Fibroblast of pulmonary artery (primary cell): ENCODE measurements at places on chromosomes 13 and 19.
A peak's percentile ranks its signal among the peaks of the same experiment; 100 is the strongest.

DNA sequence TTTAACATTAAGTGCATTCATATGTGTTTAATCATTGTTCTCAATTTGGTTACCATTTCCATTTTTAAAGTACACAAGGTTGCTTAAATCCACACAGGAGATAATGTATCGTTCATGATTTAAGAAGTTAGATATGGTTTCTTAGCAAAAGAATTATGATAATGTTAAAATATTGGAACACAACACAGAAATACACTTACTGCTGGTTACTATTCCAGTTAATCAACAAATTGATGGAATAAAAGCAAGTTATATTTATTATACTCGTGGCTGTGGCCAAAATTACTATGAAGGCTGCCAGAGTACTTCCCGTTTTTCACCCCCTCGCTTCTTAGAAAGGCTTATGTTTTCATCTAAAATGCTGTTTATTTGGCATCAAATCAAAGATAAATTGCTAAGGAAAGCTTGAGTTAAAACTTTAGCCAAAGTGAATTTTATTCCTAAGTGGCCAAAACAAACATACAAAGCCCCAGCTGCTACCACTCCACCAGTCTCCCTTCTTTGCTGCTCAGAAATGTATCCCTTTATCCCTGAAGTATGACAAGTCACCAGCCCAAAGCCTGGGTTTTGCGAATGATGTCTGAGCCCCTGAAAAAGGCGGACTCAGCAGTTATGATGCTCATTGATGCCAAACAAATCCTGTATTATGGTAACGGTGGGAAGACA, 27.7 kb downstream of the LCP1 start:
- no peak for DNase-seq

DNA sequence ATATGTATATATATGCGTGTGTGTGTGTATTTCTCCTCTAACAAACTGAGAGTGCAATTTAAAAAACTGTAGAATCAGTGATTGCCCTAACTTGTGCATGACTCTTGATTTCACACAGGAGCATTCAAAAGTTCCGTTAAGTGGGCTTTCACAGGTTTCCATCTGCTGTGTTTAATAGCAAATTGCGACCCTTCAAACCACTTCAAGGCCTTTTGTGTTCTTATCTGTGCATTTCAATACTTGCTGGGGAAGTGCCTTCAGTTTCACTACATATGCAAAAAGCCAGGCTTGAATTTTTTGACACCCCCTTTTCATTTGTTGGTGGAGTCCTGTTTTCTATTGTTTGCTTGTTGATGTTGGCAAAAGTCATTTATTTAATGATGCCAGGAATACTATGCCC, 158.0 kb downstream of the TM9SF2 start:
- no peak for DNase-seq

DNA sequence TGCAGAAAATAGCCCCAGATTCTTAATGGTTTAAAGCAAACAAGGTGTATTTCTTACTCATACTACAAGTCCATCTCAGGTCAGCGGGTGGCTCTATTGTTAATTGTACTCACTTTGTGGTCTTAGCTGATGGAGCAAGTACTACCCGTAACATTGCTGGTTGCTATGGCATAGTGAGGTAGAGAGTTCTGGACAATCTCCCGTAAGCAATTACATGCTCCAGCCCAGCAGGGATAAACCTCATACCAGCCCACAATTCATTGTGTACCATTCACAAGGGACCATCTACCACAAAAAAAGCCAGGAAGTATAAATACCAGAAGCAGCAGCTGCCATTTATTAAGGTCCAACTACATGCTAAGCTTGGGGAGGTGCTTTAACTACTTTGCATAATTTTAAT, 167.1 kb downstream of the PCDH9 start:
- DNase-seq = no peak

DNA sequence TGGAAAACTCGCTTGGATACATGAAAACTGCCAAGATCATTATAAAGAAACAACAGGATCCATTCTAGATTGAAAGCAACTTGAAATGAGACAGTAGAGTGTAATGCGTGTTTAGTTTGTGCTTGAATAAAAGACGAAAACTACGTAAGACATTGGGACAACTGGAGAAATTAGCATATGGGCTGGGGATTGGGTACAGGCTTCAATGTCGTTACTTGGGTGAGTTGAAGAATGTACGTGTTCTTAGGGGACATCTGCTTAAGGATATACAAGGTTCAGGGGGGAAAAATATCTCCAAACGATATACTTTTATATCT, 471 bp upstream of the ERVK3-1 start:
- no peak for DNase-seq

DNA sequence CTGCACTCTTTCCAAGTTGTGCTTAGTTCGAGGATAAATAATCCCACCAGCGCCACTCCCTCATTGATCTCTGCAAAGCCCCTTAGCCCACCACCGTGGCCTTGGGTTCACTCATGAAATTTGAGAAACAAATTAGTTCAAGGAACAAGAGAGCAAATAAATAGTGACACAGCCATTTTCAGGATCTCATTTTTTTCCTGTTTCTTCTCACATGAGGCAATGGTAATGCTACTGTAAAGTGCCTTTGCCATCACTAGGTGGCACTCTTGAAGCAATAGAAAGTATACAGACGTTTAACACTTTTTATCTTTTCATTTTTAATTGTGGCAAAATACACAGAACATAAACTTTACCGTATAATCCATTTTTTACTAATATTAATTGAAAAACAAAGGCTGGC, 76.8 kb upstream of the ZNF835 start:
- peak; percentile 7 for DNase-seq

DNA sequence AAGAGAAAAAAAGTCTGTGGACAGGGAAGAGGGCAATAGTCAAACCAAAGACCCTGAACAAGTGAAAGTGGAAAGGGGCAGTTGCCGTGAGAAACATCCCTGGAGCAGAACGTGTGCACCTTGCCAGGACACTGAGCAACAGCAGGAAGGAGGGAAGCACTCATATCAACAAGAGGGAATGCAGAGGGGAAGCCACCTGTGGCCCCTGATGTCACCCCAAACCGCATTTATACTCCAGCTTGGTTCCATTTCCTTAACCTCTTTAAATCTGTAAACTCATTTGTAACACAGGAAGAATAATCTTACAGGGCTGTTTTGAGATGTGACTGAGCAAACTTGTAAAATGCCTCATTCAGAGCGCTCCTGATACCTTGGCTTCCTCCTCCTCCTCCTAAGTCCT, 698.8 kb downstream of the DIAPH3 start:
- no peak for DNase-seq

GRCh38 chr19:31214086-31214485, 135.2 kb downstream of the TSHZ3 start:
- peak; percentile 99 for DNase-seq

DNA sequence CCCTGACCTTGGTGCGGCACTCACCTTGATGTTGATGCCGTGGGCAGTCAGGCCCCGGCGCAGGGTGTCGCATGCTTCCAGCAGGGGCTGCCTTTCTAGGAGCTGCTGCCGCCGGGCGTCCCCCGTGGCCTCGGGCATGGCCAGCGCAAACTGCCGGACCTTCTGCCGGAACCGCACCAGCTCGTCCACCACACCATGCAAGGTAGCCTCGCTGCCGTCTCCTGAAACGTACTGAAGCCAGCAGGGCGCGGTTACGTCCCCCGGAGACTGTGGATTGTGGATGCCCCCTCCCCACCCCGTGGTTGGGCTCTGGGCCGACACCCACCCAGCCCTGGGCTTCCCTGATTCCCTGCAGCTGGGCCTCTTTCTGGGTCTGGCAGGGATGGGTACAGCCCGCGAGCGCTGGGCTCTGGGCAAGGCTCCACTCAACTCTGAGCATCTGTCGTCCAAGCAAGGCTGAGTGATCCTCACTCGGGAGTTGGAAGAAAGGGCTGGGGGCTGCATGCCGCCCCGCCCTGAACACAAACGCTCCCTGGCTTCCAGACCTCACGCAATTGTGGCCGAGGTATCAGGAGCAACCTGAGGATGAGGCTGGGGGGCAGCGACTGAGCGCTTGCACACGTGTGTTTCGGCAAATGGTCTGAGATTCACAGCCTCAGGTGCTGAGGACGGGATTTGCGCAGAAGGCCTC, 27.1 kb downstream of the NAXD start:
- DNase-seq = no peak

DNA sequence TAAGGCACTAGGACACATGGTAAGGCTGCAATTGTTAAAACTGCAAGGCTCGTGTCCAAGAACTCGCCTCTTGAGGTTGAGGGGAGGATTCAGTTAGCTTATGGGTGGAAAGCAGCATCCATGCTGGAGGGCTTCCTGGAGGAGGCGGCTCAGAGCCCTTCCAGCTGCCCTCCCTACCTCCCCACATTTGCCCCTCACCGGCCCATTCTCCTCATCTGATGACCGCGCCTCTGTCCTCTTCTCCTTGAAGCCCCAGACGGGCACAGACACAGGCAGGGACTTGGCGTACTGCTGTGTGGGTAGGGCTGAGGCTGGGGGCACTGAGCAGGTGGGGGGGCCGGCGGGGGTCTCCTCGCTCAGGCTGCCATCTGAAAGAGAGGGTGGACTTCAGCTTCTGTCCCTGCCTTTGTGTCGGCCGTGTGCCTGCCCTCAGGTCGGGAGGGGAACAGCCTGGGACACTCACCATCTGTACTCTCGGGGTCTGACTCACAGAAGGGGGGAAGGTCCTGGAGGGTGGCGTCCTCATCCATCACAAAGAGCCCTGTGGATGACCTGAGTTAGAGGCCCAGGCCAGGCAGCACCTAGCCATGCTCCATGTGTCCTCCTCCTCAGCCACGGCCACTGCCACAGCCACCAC, 4.1 kb upstream of the PNKP start:
- no peak for DNase-seq

DNA sequence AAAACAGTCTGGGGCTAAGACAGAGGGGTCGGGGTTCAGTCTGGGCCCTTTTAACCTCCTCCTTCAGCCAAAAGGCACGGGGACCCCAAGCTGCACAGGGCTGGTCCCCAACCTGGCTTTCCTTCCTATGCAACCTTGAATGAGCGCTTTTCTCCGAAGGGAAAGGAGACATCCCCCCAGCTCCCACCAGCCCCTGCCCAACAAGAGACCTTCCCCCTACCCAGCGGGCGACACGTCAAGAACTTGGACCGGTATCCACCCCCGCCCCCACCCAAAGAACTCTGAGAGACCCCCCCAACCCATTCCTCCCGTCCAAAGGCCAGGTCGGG, 35.0 kb upstream of the NANOS3 start:
- no peak for DNase-seq

DNA sequence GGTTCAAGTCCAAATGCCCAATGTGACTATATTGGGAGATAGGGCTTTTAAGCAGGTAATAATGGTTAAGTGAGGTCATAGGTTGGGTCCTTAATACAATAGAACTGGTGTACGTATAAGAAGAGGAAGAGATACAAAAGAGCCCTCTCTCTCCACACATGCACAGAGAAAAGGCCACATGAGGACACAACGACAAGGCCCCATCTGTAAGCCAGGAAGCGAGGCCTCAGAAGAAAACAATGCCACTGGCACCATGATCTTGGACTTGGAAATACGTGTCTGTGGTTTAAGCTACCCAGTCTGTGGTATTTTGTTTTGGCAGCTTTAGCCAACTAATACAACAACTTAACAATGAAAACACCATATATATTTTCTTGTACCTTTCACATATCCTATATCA, 23.4 kb upstream of the RFC3 start:
- DNase-seq = peak; percentile 33

GRCh38 chr13:97554496-97554895, 120.5 kb downstream of the RAP2A start:
- no peak for DNase-seq

GRCh38 chr19:35458731-35459391, 10.8 kb downstream of the FFAR2 start:
- DNase-seq = no peak

GRCh38 chr13:94286581-94286980, 192.9 kb downstream of the DCT start:
- no peak for DNase-seq

GRCh38 chr13:95533545-95534160, 18.9 kb upstream of the CLDN10 start:
- no peak for DNase-seq

- peak; percentile 29 for DNase-seq
Observed at GRCh38 chr19:44552324-44552723, 22.8 kb upstream of the CEACAM20 start.

DNA sequence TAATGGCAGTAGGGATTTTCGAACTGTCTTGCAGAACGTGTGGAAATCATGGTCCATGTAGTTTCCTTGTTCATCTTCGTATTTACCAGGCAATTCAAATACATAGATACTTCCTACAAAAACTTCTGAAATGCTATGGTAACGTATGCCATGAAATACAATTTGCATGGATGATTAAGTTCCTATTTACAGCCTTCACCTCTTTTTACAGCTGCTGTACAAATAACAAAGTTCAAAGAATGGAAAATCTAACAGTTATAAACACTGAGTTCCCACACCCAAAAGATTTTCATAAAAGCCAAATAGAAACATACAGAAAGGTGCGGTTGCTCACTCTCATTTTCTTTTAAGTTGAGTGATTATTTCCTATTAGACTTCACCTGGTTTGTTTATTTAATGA, 115.8 kb upstream of the TNFSF11 start:
- no peak for DNase-seq

DNA sequence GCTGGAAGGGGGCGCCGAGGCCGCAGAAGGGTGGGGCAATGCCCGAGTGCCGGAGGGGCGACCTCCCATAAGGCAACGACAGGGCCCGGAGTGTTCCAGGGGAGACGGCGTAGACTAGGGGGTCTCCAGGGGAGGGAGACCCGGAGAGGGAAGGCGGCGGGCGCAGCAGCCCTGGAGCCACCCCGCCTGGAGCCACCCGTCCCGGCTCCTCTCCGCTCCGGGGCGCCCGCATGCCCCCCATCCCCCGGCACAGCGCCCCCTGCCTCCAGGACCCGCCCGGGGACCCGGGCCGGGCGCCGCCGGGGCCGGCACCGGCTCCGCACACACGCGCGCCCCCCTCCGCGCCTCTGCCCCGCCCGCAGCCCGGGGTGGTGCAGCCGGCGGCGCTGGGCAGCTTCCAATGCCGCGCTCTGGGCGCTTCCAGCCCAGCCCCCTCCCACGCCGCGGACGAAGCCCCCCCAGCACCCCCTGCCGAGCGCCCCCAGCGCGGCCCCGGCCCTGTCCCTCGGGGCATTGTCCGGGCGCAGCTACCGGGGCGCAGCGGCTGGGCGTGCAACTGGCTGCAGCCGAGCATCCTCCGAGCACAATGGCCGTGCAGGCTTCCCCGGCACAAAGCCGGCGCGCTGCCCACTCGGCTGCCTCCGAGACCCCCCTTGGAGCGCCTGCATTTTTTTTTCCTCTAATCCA, 519 bp downstream of the PTPRS start:
- DNase-seq = no peak

DNA sequence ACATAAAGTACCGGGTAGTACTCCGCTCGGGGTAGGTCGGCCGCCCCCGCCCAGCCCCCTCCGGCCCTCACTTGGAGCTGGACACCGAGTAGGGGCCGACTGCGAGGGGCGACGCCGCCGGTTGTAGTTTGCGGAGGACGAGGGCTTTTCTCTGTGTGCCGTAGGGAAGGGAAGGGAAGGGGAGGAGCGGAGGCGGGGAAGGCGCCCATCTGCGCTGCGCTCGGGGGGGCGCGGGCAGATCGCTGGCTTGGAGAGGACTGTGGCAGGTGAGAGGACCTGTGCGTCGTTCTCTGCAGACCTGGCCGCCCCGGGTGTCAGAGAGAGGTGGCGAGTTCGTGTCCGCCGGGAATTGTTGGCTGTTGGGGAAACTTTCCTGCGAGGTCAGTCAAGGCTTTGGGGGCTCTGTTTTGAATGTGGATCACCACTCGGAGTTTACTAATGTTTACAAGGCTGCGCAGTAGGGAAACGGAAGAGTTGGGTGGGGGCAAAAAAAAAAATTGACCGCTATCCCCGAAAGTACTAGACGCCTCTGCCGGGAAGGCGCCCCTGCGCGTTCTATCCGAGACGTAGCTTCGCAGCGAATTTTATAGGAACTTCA, 1.4 kb downstream of the ING1 start:
- DNase-seq = peak; percentile 50

GRCh38 chr13:100529666-100530377, 58.8 kb downstream of the GGACT start:
- no peak for DNase-seq
